ENCODE measurements at places on chromosomes 3 and 15.

DNA sequence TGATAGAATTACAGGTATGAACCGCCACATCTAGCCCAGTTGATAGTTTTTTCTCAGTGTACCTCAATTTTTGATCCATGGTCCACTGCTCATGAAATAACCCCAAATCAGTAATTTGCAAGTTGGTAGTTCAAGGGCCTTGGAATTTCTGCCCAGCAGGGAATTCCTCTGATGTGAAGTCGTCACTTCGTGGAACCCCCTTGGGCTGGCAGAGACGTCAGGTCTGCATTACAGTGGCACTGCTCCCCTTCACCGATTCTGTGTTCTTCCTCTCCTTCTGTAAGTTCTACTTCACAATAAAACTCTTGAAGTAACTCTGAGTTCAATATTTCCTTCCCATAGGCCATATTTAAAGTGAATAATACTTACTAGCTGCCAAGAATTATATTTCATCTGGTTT is 881.0 kb downstream of the OTOL1 start:
- DNase-seq: no peak

GRCh38 chr3:10771486-10772270 is 44.4 kb upstream of the SLC6A11 start:
- DNase-seq: no peak

- DNase-seq: no peak
Measured at GRCh38 chr3:60854791-60855190, 396.5 kb downstream of the FHIT start.

DNA sequence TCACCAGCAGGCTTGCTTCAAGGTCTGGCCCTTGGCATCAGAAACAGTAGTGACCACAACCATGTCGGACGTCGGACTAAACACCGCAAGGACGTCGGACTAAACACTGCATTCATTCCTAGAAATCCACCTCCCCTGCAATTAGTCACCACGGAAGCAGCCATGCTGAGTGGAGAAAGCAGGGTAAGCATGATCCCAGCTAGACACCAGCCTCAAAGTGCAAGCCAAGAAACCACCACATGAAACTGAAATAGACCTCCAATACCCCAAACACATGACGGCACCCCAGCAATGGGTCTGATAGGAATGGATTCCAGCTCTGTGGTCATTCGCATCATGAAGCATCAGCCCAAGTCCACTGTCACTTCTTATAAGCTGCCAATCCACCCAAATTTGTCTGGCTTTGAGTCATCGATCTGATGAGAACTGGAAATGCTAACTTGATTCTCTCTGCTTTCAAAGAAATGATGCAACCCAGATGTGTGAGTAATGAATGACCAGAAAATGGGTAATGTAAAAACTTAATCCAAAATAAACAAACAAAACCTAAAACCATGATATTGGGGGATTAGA is 348.3 kb upstream of the TMCO5A start:
- DNase-seq: no peak

- DNase-seq: no peak
Measured at GRCh38 chr3:101310978-101311375, 9.4 kb downstream of the IMPG2 start.
